Stimulated activated CD4-positive, alpha-beta T cell treated with anti-CD3 and anti-CD28 coated beads, Interleukin-4, amount 100 ng/mL, for 1 hour (primary cell): ENCODE measurements at places on chromosomes 13 and 19.

DNA sequence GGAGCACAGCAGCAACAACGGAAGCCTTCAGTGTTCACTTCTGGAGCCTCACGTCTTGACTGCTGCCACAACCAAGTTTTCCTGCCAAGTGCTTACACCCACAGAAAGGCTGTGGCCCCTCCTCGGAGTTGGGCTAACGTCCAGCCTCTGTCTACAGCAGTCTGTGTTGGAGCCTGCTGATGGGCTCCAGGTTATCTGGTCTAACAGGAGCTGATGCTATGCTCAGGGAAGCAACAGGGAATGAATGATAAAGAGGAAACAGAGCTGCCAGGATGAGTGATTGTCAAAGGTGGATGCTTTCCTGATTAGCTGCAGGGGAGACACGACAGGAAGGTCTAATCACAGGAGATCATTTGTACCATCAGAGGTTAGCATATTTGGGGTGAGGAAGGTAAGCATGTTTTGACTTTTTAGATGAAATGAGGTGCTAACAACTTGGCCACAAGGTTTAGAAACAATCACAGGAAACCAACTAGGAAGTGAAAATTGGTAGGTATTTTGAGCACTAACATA is 53.8 kb upstream of the RCBTB2 start:
- no peak for DNase-seq

- no peak for DNase-seq
Measured at GRCh38 chr19:42170715-42171114, 38.5 kb upstream of the POU2F2 start.

- DNase-seq = no peak
Measured at GRCh38 chr19:46191356-46191755, 38.2 kb upstream of the IGFL1 start.

GRCh38 chr13:36515466-36515865 is 83.2 kb downstream of the CCNA1 start:
- DNase-seq = no peak

DNA sequence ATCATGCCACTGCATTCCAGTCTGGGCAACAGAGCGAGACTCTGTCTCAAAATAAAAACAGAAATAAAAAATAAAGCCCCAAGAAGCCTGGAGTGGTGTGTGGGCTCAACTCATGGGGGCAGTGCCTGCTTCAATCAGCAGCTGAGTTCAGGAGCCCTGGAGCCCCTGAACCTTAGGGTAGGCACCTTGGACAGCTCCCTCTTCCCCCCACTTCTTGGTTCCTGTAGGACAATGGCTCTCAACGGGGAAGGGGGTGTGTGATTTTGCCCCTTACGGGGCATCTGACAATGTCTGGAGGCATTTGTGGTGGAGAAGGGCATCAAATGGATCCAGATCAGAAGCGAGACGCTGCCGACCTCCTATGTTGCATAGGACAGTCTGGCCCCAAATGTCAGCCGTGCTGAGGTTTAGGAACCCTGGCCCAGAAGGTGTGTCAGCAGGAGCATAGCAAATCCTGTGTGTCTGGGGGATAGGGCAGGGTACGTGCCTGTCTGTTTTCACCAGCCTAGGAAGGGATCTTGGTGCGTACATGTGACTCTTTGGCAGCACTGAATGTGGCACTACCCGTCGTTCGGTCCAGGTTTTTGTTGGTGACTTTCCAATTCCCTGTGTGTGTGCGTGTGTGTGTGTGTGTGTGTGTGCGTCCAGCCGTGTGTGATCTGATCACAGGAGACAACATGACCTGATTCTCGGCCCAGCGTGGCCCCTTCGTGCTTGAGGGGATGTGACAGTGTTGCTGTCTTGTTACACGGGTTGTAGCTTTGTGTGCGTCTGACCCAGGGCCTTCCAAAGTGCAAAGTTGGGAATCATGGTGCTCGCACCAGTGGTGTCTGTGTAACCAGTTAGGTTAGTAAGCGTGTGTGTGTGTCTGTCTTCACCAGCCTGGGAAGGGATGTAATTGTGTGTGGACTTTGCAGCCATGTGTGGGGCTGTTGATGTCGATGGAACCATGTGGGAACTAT is 7.5 kb downstream of the IGLON5 start:
- DNase-seq = no peak

- DNase-seq = no peak
Measured at GRCh38 chr19:15354566-15355296, 22.4 kb upstream of the BRD4 start.

- no peak for DNase-seq
Measured at GRCh38 chr19:35271546-35271945, 2.8 kb downstream of the USF2 start.

- no peak for DNase-seq
Measured at GRCh38 chr13:83499286-83499685, 383.0 kb downstream of the SLITRK1 start.

GRCh38 chr13:51727634-51728274 is 76.2 kb downstream of the DHRS12 start:
- DNase-seq = no peak

- no peak for DNase-seq
Measured at GRCh38 chr13:44906713-44907112, 82.6 kb downstream of the NUFIP1 start.
